ENCODE measurements at places on chromosomes 11 and 22. TPM values are rescaled to one million over a fixed set of nuclear protein-coding genes. Genes with fewer than 3 reads are reported as not detected.

MTNR1B gene
- not detected for total RNA-seq

GRCh38 chr11:121901886-121902285 is 214.1 kb downstream of the BLID start:
- no peak overlapping the region for H3K4me3 ChIP-seq
- DNase-seq: no peak
- no peaks in the 10 kb centered on the region for H3K4me1 ChIP-seq
- no peaks in the 10 kb centered on the region for H3K27me3 ChIP-seq
- no peaks in the 10 kb centered on the region for H3K36me3 ChIP-seq

GRCh38 chr11:132073787-132074186 is 703.4 kb downstream of the NTM start:
- H3K4me3 ChIP-seq: no peak overlapping the region
- no peak for DNase-seq
- no peaks in the 10 kb centered on the region for H3K27me3 ChIP-seq
- no peaks in the 10 kb centered on the region for H3K36me3 ChIP-seq

ANKRD42 gene
- total RNA-seq: 3.7 TPM

DNA sequence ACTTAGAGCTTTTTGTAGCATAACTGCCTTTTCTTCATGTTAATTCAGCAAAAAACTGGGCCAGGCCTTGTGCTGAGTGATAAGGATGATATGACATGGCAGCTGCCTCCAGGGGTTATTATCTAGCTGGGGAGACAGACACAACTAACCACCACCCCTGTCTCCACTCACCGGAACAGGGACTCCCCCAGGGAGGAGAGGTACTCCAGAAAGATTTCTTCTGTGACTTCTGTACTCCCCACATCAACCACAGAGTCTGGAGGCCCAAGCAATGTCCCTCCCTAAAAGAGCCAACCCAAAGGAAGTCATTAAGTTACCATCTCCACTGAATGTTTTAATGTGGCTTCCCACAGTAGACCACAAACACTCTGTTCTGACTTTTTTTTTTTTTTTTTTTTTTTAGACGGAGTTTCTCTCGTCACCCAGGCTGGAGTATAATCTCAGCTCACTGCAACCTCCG is 14.3 kb upstream of the PMM1 start:
- peak overlapping the region; percentile 6 for H3K27ac ChIP-seq
- H3K4me3 ChIP-seq: no peak overlapping the region
- DNase-seq: peak; percentile 70
- peaks cover 38% of the 10 kb centered on the region for H3K4me1 ChIP-seq
- peaks cover 83% of the 10 kb centered on the region for H3K36me3 ChIP-seq

- peaks cover 30% of the 10 kb centered on the region for H3K27me3 ChIP-seq
- H3K36me3 ChIP-seq: no peaks in the 10 kb centered on the region
- no peak overlapping the region for H3K27ac ChIP-seq
- peaks cover 18% of the 10 kb centered on the region for H3K4me1 ChIP-seq
- peak; percentile 14 for DNase-seq
Observed at GRCh38 chr11:86632499-86633269, 39.7 kb downstream of the ME3 start.

DNA sequence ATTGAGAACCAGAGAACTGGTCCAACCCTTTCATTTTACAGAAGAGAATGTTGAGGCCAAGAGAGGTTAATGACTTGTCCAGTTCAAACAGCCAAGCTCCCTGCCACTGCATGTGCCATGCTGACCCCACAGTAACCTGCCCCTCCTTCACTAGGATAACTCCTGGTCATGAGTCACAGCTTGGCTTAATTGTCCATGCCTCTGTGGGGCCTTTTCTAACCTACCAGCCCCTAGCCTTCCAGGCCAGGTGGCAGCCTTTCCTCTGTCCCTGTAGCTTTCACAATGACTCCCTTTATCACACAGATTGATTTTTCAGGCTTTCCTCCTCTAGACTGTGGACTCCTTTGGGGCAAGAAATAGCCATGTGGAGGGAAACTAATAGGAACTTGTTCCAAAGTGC is 97.2 kb downstream of the PIWIL4 start:
- H3K36me3 ChIP-seq: no peaks in the 10 kb centered on the region
- H3K4me1 ChIP-seq: peaks cover 5% of the 10 kb centered on the region
- H3K27ac ChIP-seq: no peak overlapping the region
- H3K27me3 ChIP-seq: peaks cover 10% of the 10 kb centered on the region
- DNase-seq: no peak
- no peak overlapping the region for H3K4me3 ChIP-seq

GAL3ST1 gene
- total RNA-seq: not detected

SLC25A45 gene
- 16.3 TPM for total RNA-seq

DNA sequence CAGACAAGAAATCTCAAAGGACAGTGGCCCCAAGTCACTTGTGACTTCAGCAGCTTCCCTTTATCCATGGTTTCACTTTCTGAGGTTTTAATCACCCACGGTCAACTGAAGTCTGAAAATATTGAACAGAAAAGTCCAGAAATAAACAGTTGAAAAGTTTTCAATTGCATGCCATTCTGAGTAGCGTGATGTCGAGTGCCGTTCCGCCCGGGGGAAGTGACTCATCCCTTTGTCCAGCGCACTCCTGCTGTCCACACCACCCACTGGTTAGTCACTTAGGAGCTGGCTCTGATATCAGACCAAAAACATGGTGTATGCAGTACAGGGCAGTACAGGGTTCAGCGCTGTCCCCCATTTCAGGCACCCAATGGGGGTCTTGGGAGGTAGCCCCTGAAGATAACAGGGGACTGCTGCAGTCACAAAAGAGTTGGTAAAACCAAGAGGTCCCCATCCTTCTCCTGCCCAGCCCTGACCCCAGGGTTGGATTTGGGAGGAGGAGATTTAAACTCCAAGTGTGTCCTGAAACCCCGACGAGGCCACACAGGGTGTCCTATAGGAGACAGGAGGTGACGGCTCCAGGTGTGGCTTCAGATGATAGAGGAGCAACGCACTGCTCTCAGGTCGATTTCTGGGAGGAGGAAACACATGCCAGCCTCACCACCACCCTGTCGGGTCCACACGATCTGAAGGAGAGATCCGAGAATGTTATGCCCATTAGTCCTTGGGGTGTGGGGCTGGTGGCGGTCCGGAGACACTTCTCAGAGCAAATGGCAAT is 390.1 kb downstream of the CTTN start:
- no peaks in the 10 kb centered on the region for H3K36me3 ChIP-seq
- H3K27me3 ChIP-seq: no peaks in the 10 kb centered on the region
- no peak overlapping the region for H3K4me3 ChIP-seq
- DNase-seq: no peak
- no peaks in the 10 kb centered on the region for H3K4me1 ChIP-seq
- no peak overlapping the region for H3K27ac ChIP-seq

- peaks cover 29% of the 10 kb centered on the region for H3K27me3 ChIP-seq
- H3K4me3 ChIP-seq: peak overlapping the region; percentile 48
- no peak overlapping the region for H3K27ac ChIP-seq
- H3K36me3 ChIP-seq: no peaks in the 10 kb centered on the region
Observed at GRCh38 chr11:2886191-2886894, 768 bp upstream of the CDKN1C start.

GRCh38 chr11:87456499-87456898 is 418.8 kb downstream of the TMEM135 start:
- H3K27ac ChIP-seq: no peak overlapping the region
- no peaks in the 10 kb centered on the region for H3K4me1 ChIP-seq
- DNase-seq: no peak
- no peaks in the 10 kb centered on the region for H3K36me3 ChIP-seq
- no peak overlapping the region for H3K4me3 ChIP-seq

DNA sequence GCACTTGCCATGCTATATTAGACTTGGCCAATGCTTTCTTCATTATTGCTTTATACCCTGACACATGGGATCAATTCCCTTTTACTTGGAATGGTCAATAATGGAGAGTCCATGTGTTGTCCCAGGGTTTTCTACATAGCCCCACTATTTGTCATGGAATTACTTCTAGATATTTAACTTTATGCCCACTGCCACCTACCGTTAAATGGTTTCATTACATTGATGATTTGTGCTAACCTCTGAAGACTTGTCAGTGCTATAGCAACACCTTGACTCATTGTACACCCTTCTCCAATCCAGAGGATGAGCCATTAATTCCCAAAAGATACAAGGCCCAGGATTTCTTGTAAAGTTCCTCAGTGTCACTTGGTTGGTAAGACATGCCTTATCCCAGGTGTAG is 31.4 kb upstream of the SLC22A25 start:
- no peak overlapping the region for H3K4me3 ChIP-seq
- H3K36me3 ChIP-seq: no peaks in the 10 kb centered on the region
- H3K4me1 ChIP-seq: no peaks in the 10 kb centered on the region
- no peak overlapping the region for H3K27ac ChIP-seq
- H3K27me3 ChIP-seq: peaks cover 10% of the 10 kb centered on the region

- DNase-seq: no peak
- H3K36me3 ChIP-seq: peaks cover 30% of the 10 kb centered on the region
- no peaks in the 10 kb centered on the region for H3K4me1 ChIP-seq
- H3K27ac ChIP-seq: no peak overlapping the region
Observed at GRCh38 chr11:10520562-10520961, 20.4 kb downstream of the RNF141 start.

DNA sequence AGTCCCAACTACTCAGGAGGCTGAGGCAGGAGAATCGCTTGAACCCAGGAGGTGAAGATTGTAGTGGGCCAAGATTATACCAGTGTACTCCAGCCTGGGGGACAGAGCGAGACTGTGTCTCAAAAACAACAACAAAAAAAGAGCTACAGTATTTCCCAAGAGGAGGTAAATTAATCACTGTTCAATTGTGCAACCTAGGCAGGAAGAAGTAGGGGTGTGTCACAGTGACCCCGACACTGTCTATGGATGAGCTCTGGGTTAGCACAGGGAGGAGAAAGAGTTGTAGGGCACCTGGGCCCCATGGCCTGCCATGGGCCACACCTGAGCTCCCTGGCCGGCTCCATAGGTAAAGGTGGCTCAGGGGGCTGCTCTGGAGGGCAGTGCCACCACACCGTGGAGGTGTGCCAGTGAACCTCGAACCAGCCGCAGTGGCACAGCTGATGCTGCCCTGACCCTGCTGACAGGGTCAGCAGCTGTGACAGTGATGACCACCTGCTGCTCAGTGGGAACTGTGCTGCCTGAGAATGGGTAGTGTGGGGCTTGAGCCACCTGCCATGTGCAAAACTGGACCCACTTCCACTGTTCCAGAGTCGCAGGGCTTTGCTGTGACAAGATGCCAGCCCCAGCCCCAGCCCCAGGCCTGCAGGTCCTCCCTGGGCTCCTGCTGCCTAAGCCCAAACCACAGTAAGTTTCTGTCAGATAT is 84.0 kb upstream of the PITPNB start:
- DNase-seq: no peak
- no peaks in the 10 kb centered on the region for H3K27me3 ChIP-seq
- no peak overlapping the region for H3K4me3 ChIP-seq
- no peaks in the 10 kb centered on the region for H3K36me3 ChIP-seq
- H3K27ac ChIP-seq: no peak overlapping the region

- H3K27me3 ChIP-seq: no peaks in the 10 kb centered on the region
- H3K36me3 ChIP-seq: peaks cover under 1% of the 10 kb centered on the region
- no peak overlapping the region for H3K27ac ChIP-seq
- no peak overlapping the region for H3K4me3 ChIP-seq
Observed at GRCh38 chr11:46519351-46519750, 74.5 kb downstream of the AMBRA1 start.

GRCh38 chr22:40416267-40416570 is 45.8 kb downstream of the SGSM3 start:
- H3K4me3 ChIP-seq: no peak overlapping the region
- H3K27ac ChIP-seq: peak overlapping the region; percentile 83
- H3K4me1 ChIP-seq: peaks cover 20% of the 10 kb centered on the region
- H3K36me3 ChIP-seq: peaks cover 61% of the 10 kb centered on the region
- DNase-seq: no peak

IGSF9B gene
- total RNA-seq: 101 TPM
